Stimulated activated CD4-positive, alpha-beta T cell treated with anti-CD3 and anti-CD28 coated beads, Interleukin-15, amount 100 ng/mL, for 1 hour (primary cell): ENCODE measurements at places on chromosomes 4 and X.

DNA sequence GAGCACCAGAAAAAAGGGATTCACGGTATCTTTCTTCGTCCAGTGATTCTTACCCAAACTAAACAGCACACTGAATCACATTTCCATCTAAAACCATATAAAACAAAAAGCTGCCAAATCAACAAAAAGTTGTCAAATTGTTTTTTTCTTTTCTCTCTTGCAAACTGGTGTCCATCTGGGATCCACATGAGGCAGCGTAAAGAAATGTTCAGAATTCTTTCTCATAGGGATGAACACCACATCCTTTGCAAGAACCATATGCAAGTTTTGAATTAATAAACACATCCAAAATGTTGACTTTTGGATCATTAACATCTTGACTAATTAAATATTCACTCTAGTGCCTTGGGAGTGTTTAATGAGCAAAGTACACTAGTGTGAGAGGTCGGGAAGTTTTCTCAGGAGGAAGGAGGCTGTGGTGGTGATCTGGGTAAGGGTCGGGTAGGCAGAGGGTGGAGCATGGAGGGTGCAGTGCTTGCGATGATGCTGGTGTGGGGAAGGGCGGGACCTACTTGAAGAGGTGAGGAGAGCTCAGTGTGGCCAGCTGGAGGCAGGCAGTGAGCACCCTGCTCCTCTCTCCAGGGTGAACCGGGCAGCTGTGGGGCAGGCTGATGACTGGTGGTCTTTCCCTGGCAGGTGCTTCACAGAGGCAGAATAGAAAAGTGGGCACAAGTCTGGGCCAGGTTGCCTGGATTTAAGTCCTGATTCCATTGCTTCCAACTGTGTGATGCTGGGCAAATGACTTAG, 72.8 kb downstream of the NSUN7 start:
- no peak for DNase-seq

GRCh38 chr4:149645790-149646189, 169.9 kb downstream of the IQCM start:
- DNase-seq: no peak

DNA sequence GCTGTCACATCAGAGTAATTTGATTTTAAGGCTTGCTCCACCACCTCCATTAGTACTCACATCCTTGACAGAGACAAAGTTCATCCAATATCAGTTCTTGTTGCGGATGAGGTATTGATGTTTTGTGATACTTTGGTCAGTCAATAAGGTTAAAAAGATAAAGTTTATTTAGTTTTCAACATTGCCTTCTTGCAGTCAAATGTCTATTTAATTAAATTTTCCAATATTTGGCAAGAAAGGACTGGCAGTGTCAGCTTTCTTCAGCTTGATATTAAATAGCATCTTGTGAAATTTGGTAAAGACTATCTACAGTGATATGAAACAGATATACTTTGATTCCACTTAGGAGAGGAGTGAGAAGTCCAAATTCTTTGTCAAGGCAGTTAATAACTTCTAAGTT, 493.4 kb downstream of the ADGRL3 start:
- DNase-seq: no peak

DNA sequence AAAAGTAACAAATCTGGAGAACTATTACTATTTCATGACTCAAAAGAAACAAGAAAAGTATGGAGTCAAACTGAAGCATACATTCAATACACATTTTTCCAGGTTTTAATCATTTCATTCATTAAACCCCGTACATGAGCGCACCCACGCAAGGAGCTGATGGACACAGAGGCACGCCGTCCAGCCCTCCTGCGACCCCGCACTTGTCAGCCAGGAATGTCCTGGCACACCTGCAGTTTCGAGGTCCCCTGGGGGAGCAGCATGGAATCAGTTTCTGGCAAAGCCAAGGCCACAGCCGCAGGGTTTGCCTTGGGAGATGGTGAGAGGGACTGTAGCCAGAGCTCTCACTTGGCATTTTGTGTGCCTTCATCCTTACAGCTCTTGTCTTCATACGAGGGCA, 12.8 kb upstream of the SLC2A9 start:
- no peak for DNase-seq

DNA sequence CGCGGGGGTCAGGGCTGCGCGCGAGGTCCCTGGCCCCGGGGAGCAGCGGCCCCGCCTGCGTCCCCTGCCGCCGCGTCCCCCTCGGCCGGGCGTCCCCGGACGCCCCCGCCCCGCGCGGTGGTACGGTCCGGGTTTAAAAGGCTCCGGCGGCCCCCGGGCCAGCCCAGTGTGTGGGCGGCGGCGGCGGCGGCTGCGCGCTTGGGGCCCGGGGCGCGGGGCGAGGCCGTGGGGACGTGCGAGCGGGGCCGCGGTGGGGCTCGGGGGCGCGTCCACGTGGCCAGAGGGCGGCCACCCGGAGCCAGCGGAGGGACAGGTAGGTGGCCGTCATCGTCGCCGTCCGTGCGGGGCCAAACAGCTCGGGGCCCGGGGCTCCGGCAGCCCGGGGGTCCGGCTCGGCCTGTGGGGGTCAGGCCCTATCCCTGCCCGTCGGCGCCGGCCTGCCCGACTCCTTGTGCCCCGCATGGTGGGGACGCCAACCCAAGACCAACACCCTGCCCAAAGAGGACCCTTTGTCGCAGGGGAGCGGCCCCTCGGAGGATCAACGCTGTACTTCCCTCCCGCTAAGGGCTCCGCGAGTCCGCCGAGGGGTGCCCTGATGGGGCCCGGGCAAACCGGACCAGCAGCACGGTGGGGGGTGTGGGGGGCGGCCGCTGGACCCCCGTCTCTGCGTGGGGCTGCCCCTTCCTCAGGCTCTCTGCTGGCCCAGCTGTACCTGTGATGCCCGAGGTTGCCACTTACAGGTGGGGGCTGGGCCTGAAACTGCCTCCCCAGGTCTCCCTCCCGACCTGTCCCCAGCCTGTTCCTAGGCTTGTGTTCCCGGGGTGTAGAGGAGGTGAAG, at the start of gene PLXNA3:
Gene PLXNA3 (plus strand): TSS at position 166 of the 838 bp plus-strand sequence. CDS start 1,903 bp downstream, outside the sequence.
- peak; percentile 59 for DNase-seq

GRCh38 chr4:83664071-83664470, 128.2 kb downstream of the GPAT3 start:
- no peak for DNase-seq

- DNase-seq: no peak
Observed at GRCh38 chr4:138645289-138645688, 370.3 kb upstream of the NOCT start.

- no peak for DNase-seq
Observed at GRCh38 chr4:52201715-52202114, 150.6 kb downstream of the SPATA18 start.

DNA sequence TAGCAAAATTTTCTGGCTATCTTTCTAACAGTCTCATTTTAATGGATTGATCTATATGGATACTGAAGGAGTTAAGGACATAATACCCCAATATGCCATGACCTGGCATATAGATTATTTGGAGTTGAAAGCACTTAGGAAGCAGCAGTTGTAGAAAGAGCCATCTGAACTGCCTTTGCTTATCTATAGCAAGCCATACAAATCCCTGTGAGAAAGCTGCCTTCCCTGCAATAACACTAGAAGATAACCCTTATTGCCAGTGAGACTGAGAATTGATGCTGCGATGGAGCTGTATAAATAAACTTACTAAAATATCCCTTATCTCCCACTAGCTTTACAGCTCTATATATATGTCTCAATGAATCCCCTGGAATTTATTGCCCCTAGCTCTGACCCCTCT, 346.3 kb downstream of the TECRL start:
- DNase-seq: no peak

DNA sequence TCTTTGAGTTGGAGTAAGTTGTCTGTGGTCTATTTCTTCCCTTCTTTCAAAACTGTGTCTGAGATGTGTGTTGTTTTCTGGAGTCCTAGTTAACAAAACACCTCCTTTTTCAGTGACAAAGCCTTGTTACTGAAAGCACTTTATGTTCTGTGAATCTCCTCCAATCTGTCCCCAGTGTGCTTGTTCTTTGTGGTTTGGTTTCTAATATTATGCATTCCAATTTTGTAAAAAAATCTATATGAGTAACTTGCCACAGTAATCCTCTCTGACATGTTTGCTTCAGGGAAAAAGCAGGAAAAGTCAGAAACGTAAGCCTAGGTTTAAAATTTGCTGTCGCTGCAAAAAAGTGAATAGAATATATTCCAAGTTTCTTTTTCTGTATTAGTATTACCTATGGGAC, 12.4 kb downstream of the PRRG1 start:
- no peak for DNase-seq

DNA sequence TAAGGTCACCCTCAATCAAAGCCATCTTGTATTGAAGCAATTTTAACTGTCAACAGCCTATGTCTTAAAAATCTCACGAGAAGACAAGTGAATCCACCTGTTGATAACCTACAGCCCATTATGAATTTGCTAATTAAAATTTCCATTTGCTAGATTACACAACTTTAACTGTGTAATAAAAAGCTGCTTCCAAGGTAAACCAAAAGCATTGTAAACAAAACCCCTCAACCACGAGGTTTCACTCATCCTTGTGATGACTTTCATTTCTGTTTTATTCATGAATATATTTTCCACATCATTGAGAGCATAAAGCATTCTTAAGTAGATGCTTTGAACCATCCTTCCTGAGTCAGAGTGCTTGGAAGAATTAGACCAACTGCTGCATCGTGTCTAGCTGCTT, 217.5 kb upstream of the GYPA start:
- DNase-seq: no peak

DNA sequence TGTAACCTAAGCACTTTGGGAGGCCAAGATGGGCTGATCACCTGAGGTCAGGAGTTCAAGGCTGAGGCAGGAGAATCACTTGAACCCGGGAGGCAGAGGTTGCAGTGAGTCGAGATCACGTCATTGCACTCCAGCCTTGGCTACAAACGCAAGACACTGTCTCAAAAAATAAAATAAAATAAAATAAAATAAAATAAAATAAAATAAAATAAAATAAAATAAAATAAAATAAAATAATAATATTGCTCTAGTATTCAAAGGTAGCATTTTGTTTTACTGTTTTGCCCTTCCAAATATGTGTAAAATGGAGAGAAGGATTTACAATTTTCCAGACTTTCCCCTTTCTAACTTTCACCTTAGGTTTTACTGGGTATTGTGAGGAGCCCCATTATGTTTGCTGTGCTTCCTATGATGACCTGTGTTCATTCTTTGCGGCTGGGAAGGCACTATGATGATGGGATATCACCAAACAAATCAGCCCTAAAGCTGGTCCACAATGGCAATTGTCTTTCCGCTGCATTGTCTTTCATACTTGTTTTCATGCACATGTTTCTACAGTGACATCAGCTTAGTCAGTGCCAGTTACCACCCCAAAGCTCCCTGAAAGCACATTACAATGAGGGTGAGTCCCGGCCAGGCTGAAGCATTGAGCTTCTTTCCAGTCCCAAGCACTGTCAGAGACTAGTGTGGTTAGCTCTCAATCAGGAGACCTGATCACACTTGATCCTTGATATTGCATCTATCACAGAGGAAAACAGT, 50.8 kb downstream of the DTHD1 start:
- DNase-seq: no peak

DNA sequence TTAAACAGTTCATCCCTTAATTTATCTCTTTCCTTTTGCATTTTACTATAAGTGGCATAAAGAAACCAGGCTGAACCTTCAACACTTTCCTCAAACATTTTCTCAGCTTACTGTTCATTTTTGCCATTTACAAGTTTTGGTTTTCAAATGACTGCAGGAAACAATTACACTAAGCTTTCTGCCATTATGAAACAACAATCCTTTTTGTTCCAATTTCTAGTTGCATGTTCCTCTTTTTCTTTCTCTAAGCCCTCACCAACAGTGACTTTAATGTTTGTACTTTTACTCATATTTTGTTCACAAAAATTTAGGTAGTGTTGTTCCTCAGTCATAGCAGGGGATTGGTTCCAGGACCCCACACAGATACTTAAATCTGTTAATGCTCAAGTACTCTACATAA, 1526.1 kb downstream of the STIM2 start:
- DNase-seq: no peak

DNA sequence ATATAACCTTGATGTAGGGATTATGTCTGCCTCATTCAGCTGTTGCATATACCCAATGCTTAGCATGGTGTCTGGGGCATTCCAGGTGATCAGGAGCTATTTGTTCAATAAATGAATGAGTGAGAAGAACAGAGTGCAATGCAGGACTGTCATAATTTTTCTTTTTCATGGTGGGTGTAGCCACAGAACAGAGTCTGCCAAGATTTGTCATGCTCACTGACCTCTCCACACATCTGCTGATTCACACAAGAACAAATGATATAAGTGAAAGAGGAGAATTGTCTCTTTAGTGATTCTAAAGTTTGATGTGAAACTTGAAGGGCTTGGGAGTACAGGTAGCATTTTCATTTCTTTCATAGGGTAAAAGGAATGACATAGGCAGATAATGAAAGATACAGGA, 64.4 kb upstream of the TEX13D start:
- DNase-seq: no peak

DNA sequence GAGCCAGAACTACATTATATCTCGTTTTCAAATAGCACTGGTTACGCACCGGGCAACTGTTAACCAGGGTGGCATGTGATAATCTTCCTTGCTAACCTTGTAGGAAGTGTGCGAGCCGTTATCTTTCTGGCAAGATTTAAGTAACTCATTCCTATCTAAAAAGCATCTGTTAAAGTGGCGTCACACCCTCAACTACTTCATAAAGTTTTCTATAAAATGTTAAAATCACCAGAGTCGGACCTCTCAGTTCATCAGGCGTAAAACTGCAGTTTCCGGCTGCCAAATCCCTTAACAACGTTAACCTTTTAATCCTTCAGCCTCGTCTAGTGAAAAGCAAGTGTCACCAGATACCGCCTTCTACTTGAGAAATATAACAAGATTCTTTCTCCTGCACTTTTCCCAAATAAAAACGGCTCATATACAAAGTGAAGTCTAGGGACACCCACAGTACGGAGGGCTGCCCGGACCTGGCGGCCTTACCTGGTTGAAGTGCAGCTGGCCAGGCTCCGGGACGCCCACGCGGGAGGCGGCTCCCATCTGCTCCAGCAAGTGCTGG, 1.2 kb downstream of the SLC39A8 start:
- DNase-seq: peak; percentile 55

- no peak for DNase-seq
Observed at GRCh38 chr4:155444721-155445120, 68.0 kb upstream of the MAP9 start.

GRCh38 chrX:9859711-9860555, 73.7 kb downstream of the SHROOM2 start:
- DNase-seq: no peak

DNA sequence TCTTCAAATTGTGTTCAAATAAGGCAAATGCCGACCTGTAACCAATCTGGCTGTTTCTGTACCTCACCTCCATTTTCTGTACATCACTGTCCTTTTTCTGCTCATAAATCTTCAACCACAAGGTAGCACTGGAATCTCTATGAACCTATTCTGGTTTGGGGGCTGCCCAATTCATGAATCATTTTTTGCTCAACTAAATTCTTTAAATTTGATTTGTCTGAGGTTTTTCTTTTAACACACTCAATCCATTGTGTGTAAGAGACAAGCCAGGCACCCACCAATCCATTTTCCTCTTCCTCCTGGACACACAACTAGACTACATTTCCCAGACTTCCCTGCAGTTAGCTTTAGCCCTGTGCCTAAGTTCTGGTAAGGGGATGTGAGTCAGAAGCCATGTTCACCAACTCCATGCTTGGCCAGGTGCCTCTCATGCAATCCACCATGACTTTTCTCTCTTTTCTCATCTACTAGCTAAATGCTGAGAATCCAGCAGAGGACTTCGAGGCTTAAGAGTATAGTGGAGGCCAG, 193.2 kb upstream of the KLF3 start:
- DNase-seq: no peak
